ENCODE measurements at places on chromosomes 3 and 15. TPM values are rescaled to one million over a fixed set of nuclear protein-coding genes. Genes with fewer than 3 reads are reported as not detected.

Gene ATRIP
- 12.0 TPM for total RNA-seq

Gene NDN
- total RNA-seq, result 84.8 TPM

Gene LRRFIP2
- 41.7 TPM for total RNA-seq

Gene ANKRD63
- total RNA-seq, result 0.31 TPM

Gene MED12L
- 13.5 TPM for total RNA-seq

Gene SEMA3G
- total RNA-seq, result 0.66 TPM

Gene GP5
- total RNA-seq, result 0.11 TPM

Gene TMEM212
- total RNA-seq, result not detected

Gene TRIM59
- 23.0 TPM for total RNA-seq

Gene YEATS2
- 66.0 TPM for total RNA-seq

Gene CALML4
- 8.3 TPM for total RNA-seq

Gene LTK
- total RNA-seq, result 0.91 TPM

Gene ZNF502
- total RNA-seq, result not detected

Gene CELSR3
- 5.2 TPM for total RNA-seq

Gene C3orf70
- 3.0 TPM for total RNA-seq

Gene SKOR1
- total RNA-seq, result 1.1 TPM

Gene TMCO5A
- total RNA-seq, result not detected

Gene XPC
- 47.5 TPM for total RNA-seq

Gene TNK2
- 45.8 TPM for total RNA-seq

Gene AMOTL2
- total RNA-seq, result 296 TPM

Gene HGD
- 0.29 TPM for total RNA-seq

Gene TMEM158
- total RNA-seq, result 5.1 TPM

Gene CCR8
- not detected for total RNA-seq

Gene CHST2
- total RNA-seq, result 11.8 TPM

Gene SPRED1
- total RNA-seq, result 36.7 TPM

Gene HRH1
- total RNA-seq, result 0.31 TPM

Gene CYFIP1
- total RNA-seq, result 111 TPM

Gene ZNF620
- total RNA-seq, result 15.1 TPM

Gene SMCO1
- total RNA-seq, result not detected

Gene RARRES1
- total RNA-seq, result 51.9 TPM

Gene COL6A5
- total RNA-seq, result 0.04 TPM

Gene CYP8B1
- not detected for total RNA-seq

Gene GOLGA6L6
- not detected for total RNA-seq

Gene SV2B
- total RNA-seq, result 0.14 TPM

Gene GP9
- not detected for total RNA-seq

Gene STAC
- 1.4 TPM for total RNA-seq

Gene PCSK6
- total RNA-seq, result 3.7 TPM

Gene CLDN11
- total RNA-seq, result 164 TPM

Gene PPP1R14D
- total RNA-seq, result 1.7 TPM

Gene ARHGEF26
- 6.2 TPM for total RNA-seq

Gene PSTPIP1
- not detected for total RNA-seq

Gene GATA2
- total RNA-seq, result 53.2 TPM

Gene KNG1
- not detected for total RNA-seq

Gene ADAMTSL3
- total RNA-seq, result 13.2 TPM

Gene GPR87
- 3.3 TPM for total RNA-seq
